Endothelial cell of umbilical vein (primary cell): ENCODE measurements at places on chromosomes 1 and 21. TPM values are rescaled to one million over a fixed set of nuclear protein-coding genes. Genes with fewer than 3 reads are reported as not detected.

- H3K27me3 ChIP-seq: no peaks in the 10 kb centered on the region
- no peak for DNase-seq
- no peak overlapping the region for H3K4me3 ChIP-seq
- no peaks in the 10 kb centered on the region for H3K36me3 ChIP-seq
- H3K27ac ChIP-seq: no peak overlapping the region
Observed at GRCh38 chr1:239276051-239276450, 110.3 kb upstream of the CHRM3 start.

The RPTN gene
- not detected in 2 replicates for total RNA-seq

The KPRP gene
- not detected in 2 replicates for total RNA-seq

The CELA3B gene
- 0.48 TPM in 1 of 2 replicates, not detected in the other for total RNA-seq

DNA sequence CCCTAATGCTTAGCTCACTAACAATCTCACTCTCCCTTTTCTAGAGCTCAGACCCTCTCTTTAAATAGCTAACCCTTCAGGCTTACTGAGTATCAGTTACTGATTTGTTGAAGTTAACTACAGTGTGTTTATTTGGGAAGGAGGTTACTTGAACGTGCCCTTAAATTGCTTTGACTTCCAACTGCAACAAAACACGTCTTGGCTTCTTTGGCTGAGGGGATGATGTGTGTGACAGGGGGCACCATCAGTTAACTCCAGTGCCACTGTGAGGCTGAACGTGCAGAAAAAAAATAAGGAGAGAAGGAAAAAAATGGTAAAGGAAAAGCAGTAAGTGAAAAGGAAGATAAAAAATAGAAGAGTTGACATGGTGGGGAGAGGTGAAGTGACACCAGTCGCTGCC is 75.1 kb upstream of the NRIP1 start:
- no peak for DNase-seq
- no peaks in the 10 kb centered on the region for H3K36me3 ChIP-seq
- no peak overlapping the region for H3K27ac ChIP-seq
- H3K27me3 ChIP-seq: peaks cover 6% of the 10 kb centered on the region

The CADM3 gene
- 2.7 and 4.1 TPM in 2 replicates for total RNA-seq

DNA sequence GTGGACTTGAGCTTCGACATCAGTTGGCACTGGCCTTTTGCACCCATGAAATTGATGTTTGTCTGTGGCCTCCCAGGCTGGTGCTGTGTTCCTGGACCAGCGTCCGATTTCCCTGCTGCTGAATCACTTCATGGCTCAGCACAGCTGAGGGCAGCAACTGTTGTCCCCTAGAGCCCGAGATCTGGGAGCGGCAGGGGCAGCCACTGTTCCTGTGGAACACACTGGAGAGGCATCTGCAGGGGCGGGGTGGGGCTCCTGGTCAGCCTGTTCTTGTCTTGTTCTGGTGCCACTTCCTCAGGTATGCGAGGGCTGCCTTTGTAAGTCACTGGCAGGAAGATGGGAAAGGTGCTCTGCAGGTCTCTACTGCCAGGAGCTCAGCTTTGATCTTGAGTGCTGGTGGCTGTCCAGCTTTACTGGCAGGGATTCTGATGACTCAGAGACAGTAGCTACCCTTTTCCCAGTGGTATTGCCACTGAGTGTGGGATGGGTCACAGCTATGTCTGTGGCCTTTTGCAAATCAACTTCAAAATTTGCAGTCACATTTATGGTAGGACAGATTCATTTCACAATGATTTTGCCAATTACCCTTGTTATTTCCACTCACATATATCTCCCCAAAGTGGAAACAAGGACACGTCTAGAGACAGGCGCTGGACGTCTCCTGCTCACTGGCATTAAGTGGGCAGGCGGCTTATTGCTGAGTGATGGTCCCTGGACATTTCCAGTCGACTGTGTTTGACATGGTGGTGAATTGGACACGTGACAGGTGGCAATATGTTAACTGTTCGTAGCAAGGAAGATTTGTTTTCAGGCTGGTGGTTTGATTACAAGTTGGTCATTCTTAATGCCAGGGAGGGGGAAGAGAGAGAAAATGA is 15.3 kb downstream of the AGPAT3 start:
- no peak overlapping the region for H3K27ac ChIP-seq
- no peaks in the 10 kb centered on the region for H3K27me3 ChIP-seq
- peaks cover 10% of the 10 kb centered on the region for H3K36me3 ChIP-seq

- no peak overlapping the region for H3K4me3 ChIP-seq
- DNase-seq: no peak
- no peaks in the 10 kb centered on the region for H3K4me1 ChIP-seq
- no peaks in the 10 kb centered on the region for H3K36me3 ChIP-seq
- H3K27me3 ChIP-seq: no peaks in the 10 kb centered on the region
- H3K27ac ChIP-seq: no peak overlapping the region
Observed at GRCh38 chr1:190634134-190634533, 156.5 kb upstream of the BRINP3 start.

The CD84 gene
- total RNA-seq: not detected in 2 replicates

The CYP4A22 gene
- total RNA-seq: not detected in 2 replicates

GRCh38 chr1:67382292-67382691 is 47.9 kb downstream of the SERBP1 start:
- DNase-seq: no peak
- H3K27me3 ChIP-seq: no peaks in the 10 kb centered on the region
- no peaks in the 10 kb centered on the region for H3K4me1 ChIP-seq
- H3K4me3 ChIP-seq: no peak overlapping the region
- no peak overlapping the region for H3K27ac ChIP-seq

- H3K36me3 ChIP-seq: peaks cover 15% of the 10 kb centered on the region
- H3K27ac ChIP-seq: peak overlapping the region; percentile 8
- peaks cover 91% of the 10 kb centered on the region for H3K4me1 ChIP-seq
- H3K27me3 ChIP-seq: no peaks in the 10 kb centered on the region
- H3K4me3 ChIP-seq: no peak overlapping the region
Observed at GRCh38 chr1:208216062-208216461, 28.1 kb downstream of the PLXNA2 start.

- no peaks in the 10 kb centered on the region for H3K4me1 ChIP-seq
- DNase-seq: no peak
- H3K36me3 ChIP-seq: no peaks in the 10 kb centered on the region
- no peaks in the 10 kb centered on the region for H3K27me3 ChIP-seq
- H3K27ac ChIP-seq: no peak overlapping the region
Observed at GRCh38 chr1:13737398-13737797, 37.4 kb downstream of the PRDM2 start.

The KPNA6 gene
- 83.4 and 85.6 TPM in 2 replicates for total RNA-seq

- H3K27ac ChIP-seq: no peak overlapping the region
- H3K36me3 ChIP-seq: no peaks in the 10 kb centered on the region
- no peak overlapping the region for H3K4me3 ChIP-seq
- H3K27me3 ChIP-seq: no peaks in the 10 kb centered on the region
Observed at GRCh38 chr1:104760017-104760416, 1010.3 kb downstream of the AMY1C start.

The WDR26 gene
- 90.1 and 92.4 TPM in 2 replicates for total RNA-seq

GRCh38 chr1:55334160-55334559 is 119.0 kb upstream of the USP24 start:
- H3K27ac ChIP-seq: peak overlapping the region; percentile 85
- no peaks in the 10 kb centered on the region for H3K27me3 ChIP-seq
- no peaks in the 10 kb centered on the region for H3K36me3 ChIP-seq
- H3K4me1 ChIP-seq: peaks cover 26% of the 10 kb centered on the region
- H3K4me3 ChIP-seq: no peak overlapping the region
- peak; percentile 37 for DNase-seq

The IFNLR1 gene
- total RNA-seq: not detected in 2 replicates
